Activated CD4-positive, alpha-beta memory T cell treated with anti-CD3 and anti-CD28 coated beads, Interleukin-2, amount 10 ng/mL, durations not matched to agents 7 days and 5 days (primary cell): ENCODE measurements at places on chromosomes 7 and 10.

DNA sequence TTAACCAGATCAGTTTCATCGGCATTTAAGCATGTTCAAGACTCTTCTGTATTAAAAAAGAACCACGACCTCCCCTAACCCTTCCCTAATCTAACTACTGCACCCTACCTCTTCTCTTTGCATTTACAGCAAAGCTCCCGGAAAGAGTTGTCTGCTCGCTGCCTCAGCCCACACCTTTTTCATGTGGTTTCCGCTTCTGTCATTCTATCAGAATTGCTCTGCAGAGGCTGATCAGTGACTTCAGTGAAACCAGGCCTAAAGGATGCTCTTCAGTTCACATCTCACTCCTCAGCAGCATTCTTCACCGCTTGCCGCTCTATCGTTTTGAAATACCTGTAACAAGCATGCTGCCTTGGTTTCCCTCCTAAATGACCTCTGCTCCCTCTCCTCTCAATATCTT is 160.9 kb downstream of the SDK1 start:
- DNase-seq: peak; percentile 73

DNA sequence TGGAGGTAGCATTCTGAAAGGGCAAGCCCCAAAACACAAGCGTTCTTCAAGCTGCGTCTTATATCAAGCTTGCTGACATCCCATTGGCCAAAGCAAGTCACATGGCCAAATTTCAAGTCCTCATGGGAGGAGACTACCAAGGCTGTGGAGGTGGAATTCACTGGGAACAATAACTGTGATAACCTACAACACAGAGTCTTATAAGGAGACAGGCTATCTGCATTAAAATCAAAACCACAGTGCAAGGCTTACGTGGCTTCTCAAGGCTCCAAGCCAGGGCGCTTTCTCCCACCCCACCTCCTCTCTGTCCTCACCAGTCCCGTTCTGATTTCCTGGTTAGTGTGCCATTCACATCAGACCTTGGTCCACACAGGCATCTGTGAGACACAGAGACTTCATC is 39.4 kb downstream of the ADRB1 start:
- DNase-seq: peak; percentile 31

DNA sequence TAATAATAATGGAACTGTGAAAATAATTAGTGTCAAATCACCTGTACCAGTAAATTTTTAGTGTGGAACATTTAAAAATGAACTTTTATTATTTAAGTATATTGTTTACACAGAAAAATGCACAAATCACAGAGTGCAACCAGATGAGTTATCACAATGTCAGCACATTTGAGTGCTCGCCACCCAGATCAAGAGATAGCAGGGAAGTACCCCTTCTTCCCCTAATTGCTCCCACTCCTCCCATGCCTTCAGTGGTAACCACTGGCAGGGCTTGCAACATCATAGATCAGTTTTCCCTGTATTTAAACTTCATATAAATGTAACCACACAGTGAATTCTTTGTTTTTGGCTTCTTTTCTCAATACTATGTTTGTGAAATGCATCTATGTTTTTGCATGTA is 7.8 kb upstream of the GPR141 start:
- DNase-seq: no peak

DNA sequence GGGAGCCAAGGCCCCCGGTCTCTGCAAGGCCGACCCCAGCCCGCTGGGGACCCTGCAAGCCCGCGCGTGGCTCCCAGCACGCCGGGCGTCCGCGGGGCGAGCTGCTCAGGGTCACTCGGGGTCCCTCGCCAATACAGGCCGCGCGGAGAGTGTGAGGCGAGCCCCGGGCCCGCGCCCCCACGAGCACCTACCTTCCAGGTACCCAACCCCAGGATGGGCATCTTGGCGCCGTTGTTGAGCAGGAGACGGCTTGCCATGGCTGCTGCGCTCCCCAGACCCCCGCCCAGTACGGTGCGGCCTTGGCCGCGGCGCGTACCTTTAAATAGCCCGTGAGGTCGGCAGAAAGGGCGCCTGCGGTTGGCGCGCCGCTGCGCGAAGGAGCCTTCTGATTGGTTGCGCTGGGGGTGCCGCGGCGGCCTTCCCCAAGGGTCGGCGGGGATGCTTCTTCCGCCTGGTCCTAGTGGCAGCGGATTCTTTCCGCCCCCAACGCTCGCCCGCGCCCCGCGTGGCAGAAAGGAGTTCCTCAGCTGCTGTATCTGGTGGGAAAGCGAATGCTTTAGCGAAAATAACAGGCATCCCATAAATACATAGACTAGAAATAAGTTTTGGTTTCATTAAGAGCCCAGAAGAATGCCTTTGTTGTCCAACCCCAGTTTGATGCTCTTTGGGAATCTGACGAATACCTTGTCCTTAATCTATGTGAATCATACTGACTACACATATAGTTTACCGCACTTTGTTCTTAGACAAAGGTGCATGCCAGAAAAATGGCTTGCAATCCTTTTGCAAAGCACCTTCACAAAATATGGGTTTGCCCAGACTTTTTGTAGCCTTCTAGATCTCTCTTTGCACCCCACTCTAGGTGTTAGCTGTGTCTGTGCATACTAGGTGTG is at the start of gene AKR1B1:
AKR1B1 (minus strand) TSS at position 295 of the 893 bp plus-strand sequence; CDS start at position 257, 38 bp downstream.
- peak; percentile 90 for DNase-seq

GRCh38 chr7:131124867-131125266 is 202.8 kb upstream of the MKLN1 start:
- DNase-seq: no peak

DNA sequence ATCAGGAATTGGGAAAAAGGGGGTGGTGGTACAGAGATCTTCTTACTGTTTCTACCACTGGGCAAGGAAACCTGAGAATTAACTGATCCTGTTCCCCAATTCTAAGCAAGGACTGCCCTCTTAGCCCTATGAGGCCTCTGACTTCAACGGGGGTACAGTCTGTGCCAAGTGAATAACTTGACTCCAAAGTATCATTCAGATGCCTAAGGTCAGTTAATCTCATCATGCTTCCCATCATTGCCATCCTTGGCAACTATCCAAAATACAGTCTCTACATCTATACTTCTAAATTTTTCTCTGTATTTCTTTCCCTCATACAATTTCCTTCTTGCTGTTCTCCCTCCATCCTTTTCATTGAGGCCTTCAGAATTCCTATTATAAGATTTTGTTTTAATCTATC is 10.5 kb downstream of the PPP3CB start:
- no peak for DNase-seq

- DNase-seq: no peak
Observed at GRCh38 chr7:36191292-36191920, 38.4 kb downstream of the EEPD1 start.

- no peak for DNase-seq
Observed at GRCh38 chr10:118547282-118547681, 48.2 kb downstream of the PRLHR start.

- no peak for DNase-seq
Observed at GRCh38 chr7:111753968-111754367, 191.7 kb upstream of the IMMP2L start.

GRCh38 chr10:15857107-15857575 is 3.2 kb downstream of the MINDY3 start:
- DNase-seq: no peak

DNA sequence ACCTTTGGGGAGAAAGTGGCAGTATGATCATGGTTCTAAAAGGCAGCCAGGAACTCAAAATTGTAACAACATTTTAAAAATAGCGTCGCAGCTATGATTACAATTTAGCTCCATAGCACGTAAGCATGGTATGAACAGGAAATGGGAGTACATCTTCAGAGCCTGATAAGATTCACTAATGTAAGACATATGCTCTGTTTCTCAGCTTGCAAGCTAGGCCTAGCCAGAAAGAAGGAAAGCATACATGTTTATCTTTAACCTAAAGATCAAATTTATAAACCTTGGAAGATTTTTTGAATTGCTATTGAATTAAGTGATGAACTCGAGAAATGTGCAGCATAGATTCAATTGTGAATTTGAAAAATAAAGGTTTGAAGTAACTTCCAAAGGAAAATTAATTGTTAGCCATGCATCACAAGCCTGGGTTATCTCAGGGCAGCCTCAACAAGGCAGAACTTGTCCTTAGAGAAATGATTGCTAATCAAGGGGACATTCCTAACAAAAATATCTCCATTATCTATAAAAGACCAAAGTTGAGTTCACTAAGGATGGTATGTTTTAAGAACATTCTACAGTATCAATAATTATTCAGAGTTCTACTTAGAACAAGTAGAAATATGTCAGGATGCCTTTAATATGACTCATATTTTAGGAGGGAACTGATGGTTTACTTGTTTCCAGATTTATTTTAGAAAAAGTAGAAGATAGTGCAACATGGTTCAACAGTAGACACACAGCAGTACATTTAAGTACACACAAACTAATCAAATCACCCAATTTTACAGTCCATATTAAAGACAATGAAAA is 38.8 kb upstream of the SEPTIN7 start:
- no peak for DNase-seq

DNA sequence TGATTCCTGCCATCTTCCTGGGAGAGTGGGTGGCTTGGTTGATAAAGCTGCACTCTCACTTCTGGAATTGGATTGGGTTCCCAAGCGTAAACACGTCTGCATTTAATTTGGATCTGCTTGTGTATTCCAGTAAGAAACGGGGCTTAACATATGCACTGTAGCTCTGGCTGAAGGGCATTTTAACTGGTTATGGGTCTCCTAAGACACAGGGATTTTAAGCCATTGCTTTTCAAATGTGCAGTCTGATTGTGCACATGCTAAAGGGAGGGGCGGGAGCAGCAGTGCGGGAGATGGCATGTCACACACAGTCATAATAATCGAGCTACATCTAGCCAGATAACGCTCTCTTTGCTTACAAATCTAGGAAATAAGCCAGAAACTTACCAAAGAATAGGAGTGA is 247.3 kb upstream of the LYZL1 start:
- no peak for DNase-seq

GRCh38 chr7:70944516-70944915 is 187.4 kb upstream of the GALNT17 start:
- DNase-seq: no peak

- no peak for DNase-seq
Observed at GRCh38 chr7:64874114-64874513, 29.0 kb upstream of the ZNF273 start.

DNA sequence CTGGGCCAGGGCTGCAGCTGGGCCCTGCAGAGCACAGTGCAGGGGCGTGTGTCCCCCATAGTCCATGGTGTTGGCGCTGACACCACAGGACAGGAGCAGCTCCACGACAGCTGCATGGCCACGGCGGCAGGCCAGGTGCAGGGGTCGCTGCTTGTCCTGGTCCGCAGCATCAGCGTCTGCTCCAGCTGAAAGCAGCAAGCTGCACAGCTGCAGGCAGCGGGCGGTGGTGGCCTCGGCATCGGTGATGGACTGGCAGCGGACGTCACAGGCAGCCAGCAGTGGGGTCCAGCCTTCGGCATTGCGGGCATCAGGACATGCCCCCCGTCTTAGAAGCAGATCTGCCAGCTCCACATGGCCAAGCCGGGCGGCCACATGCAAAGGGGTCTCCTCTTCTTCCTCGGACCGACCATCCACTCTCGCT is 6.0 kb downstream of the ASB10 start:
- no peak for DNase-seq

DNA sequence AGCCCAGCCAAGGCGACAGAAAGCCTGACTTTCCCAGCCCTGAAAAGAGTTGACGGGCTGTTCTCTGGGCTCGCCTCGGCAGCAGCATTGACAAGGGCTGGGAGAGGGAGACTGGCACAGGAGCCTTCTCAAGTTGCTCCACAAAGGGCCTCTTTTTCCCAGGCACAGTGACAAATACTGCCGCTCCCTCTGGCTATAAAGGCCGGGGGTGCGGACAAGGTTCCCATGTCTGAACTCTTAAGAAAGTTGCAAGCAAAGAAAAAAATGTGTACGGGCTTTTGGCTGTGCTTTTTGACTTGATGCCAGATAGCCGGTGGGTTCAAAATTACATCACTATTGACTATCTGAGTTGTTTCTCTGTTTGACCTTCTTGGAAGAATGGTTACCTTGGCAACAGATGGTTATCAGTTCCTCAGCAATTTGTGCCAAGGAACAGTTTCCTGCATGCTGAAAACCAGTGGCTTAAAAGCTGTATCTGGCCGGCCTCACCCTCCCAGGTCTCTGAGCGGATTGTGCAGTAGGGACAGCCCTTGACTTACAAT is 115.9 kb upstream of the EEPD1 start:
- DNase-seq: no peak

GRCh38 chr7:102190776-102191350 is 95.8 kb upstream of the SH2B2 start:
- no peak for DNase-seq

- no peak for DNase-seq
Observed at GRCh38 chr10:124762281-124762680, 18.1 kb upstream of the FAM53B start.

DNA sequence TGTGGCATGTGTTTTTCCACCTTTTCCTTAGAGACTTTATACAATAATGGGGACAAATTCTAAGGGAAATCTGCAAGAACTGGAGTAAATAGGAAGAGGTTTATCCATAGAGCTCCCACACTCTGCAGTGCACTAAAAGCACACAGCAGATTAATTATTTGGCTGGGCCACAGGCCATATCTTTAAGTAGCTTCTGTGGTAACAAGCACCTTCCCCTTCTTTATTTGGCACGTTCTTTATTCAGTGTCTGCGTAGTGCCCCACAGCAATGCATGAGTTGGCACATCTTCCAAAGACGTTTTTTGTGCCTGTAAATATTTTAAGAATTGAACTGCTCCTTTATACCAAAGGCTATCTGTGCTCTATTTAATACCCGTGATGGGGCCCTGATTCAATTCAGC is 104.9 kb upstream of the MBL2 start:
- no peak for DNase-seq

GRCh38 chr7:157425137-157425731 is 88.4 kb downstream of the DNAJB6 start:
- no peak for DNase-seq

- no peak for DNase-seq
Observed at GRCh38 chr10:128018691-128019090, 107.5 kb downstream of the MKI67 start.

DNA sequence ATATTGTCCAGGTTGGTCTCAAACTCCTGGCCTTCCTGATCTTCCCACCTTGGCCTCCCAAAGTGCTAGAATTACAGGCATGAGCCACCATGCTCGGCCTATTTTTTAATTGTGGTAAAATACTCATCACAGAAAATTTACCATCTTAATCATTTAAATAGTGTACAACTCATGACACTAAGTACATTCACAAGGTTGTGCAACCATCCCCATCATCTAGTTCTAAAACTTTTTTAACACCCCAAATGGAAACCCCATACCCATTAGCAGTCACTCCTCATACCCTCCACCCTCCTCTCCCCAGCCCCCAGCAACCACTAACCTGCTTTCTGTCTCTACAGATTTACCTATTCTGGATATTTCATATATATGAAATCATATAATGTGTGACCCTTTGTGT is 90.3 kb downstream of the DOCK4 start:
- no peak for DNase-seq
